ENCODE measurements at places on chromosomes 12 and 14.

DNA sequence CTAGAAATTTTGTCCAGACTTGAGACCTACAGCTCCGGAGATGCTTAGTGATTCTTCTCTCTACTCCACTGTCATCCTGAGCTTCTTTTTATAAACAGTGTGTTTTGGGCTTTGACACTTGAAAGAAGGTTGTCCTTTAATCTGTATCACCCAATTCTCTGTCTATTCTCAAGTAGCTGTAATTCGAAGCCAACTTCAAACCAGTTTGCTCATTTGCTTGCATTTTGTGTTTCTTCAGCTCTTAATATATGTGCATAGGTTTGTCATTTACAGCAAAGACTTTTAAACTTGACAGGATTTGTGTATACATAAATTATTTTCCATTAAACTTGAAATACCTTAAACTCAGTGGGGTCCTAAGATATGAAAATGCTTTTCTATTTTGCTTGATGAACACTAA, 16.4 kb upstream of the MYBPC1 start:
- DNase-seq, result no peak

- peak; percentile 31 for DNase-seq
Measured at GRCh38 chr14:49999146-49999761, 106.4 kb downstream of the ARF6 start.

DNA sequence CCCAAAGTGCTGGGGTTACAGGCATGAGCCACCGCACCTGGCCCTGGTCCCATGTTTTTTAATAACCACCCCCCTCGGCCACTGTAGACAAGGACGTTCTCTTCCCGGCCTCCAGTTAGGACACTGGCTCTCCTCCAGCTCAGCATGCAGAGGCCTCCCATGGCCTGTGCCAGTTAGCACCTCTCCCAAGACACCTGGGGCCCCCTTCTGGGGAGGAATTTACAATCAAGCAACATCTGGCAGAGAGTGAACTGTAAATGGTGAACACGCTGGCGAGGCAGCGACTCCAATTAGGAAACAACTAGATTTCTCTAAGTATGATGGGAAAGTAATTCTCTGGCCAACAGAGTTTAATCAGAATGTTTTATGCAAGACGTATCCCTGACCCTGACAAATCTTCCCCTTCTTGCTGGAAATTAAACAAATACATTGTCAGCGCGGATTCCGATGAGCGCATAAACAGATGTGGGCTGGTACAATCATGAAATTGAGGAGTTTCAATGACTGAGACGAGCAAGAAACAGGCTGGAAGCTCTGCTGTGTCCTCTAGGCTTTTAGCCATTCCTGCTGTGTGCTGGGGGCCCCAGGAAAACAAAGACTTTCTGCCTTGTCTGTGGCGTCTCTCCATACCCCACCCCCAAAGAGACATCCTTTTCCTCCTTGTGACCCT, 61.7 kb upstream of the DLK1 start:
- no peak for DNase-seq

GRCh38 chr14:80315681-80316080, 104.4 kb upstream of the DIO2 start:
- DNase-seq, result no peak

- no peak for DNase-seq
Measured at GRCh38 chr12:111418594-111418880, 12.8 kb downstream of the SH2B3 start.
